ENCODE measurements at places on chromosomes 11 and 22.

- DNase-seq = peak; percentile 51
Observed at GRCh38 chr11:12888525-12889158, 120.5 kb upstream of the RASSF10 start.

GRCh38 chr22:44990328-44990727 lies 19.5 kb downstream of the PHF21B start:
- DNase-seq = no peak

DNA sequence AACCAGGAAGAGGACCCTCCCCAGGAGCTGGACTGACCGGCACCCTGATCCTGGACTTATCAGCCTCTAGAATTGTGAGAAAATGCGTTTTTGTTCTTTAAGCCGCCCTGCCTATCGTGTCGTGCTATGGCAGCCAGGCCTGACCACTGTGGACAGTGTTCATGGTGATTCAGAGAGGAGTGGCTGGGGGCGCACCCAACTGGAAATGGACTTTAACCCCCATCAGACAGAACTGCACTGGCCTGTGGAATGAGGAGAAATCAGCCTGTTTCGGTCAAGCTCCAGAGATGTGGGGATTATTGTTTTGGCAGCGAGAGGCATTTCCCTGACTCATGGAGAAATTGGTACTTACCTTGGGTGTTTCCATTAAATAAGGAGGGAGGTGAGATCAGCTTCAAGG lies 1437.8 kb downstream of the BRD1 start:
- no peak for DNase-seq

DNA sequence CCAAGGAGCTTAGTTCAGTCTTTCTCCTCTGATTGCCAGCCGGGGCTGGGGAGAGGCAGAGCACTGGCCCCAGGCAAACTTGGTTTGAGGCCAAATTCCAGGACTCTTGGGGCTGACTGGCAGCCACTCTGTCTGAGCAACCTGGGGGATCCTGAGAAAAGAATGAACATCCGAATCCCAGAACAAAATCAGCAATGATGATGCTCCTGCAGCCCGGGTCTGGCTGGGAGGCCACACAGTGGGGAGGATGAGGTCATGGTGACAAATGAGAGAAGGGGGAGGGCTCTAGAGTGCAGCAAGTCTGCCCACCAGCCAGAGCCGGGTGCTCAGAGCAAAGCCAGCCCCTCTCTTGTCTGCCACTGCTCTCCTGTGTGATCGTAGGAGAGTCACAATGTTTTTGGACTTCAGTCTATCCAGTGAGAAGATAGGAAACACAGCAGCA lies 71.8 kb upstream of the PAX6 start:
- DNase-seq = no peak

DNA sequence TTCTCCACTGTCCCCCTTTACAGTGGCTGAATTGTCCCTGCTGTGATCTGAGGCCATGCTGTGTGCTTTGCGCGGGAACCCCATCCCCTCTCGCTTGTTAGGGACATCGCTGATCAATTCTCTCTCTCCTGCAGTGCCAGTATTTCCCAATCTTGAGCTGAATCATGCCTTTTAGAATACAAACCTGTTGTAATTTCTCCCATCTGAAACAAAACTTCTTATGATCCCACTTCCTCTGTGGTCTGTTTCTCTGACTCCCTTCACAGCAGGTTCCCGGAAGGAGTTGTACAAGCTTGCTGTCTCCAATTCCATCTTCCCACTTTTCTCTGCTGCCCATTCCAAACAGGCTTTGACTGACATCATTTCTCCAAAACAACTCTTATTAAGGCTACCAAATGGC lies 16.8 kb downstream of the ADAMTS15 start:
- DNase-seq = no peak

- no peak for DNase-seq
Observed at GRCh38 chr11:67406969-67407687, 3.2 kb downstream of the TBC1D10C start.

DNA sequence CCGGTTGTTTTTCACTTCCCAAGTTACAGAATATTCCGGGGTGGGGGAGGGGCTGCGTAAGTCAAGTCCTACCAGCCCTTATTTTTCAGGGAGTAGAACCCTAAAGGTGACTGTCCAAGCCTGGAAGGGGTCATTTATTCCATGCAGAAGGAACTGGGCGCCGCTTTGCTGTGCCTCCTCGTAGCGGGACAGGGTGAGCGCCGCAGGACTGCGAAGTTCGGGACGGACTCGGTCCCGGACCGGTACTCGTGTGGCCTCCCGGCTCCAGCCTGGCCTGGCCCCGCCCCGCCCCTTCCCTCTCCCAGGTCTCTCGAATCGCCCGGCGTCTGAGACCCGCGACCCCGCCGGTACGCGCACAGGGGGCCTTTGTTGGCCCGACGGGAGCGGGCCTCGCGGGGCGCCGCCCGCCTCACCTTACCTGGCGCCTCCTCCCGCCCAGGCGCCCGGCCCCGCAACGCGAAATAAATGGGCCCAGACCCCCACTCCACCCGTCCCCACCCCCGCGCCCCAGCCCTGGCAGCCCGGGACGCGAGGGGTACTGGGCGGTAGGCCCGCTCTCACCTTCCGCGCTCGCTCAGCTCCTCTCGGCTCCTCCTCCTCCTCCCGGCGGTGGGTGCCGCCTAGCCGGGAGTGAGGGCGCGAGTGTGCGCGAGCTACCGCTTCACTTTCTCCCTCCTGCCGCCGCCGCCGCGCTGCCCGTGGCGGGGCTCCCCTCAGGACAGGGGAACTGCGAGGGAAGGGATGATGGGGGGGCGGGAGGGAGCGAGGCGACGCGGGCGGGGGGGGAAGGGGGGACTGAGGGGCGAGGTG lies 698 bp downstream of the PAK1 start:
- DNase-seq = no peak

GRCh38 chr11:2833716-2834502 lies 51.7 kb downstream of the CDKN1C start:
- DNase-seq = no peak

DNA sequence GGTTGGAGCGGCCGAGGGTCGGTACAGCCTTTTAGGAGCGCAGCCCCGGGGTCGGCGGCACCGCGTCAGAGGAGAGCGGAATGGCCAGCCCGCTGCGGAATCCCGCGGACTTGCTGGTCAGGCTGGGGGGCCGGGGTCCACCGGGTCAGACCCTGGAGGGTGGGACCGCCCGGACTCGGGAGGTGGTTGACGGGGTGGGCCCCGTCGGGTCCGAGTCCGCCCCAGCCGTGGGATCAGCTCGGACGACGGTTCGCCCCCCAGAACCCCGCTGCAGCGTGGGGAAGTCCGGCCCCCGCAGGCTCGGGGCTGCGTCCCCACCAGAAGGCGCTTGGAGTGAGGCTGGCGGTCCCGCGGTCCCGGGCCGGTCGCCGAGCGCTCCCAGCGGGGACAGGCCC lies 301 bp upstream of the ADM2 start:
- no peak for DNase-seq

GRCh38 chr22:35314161-35314942 lies 14.7 kb downstream of the TOM1 start:
- DNase-seq = peak; percentile 62

GRCh38 chr22:26202280-26202924 lies 33.1 kb downstream of the SEZ6L start:
- no peak for DNase-seq

DNA sequence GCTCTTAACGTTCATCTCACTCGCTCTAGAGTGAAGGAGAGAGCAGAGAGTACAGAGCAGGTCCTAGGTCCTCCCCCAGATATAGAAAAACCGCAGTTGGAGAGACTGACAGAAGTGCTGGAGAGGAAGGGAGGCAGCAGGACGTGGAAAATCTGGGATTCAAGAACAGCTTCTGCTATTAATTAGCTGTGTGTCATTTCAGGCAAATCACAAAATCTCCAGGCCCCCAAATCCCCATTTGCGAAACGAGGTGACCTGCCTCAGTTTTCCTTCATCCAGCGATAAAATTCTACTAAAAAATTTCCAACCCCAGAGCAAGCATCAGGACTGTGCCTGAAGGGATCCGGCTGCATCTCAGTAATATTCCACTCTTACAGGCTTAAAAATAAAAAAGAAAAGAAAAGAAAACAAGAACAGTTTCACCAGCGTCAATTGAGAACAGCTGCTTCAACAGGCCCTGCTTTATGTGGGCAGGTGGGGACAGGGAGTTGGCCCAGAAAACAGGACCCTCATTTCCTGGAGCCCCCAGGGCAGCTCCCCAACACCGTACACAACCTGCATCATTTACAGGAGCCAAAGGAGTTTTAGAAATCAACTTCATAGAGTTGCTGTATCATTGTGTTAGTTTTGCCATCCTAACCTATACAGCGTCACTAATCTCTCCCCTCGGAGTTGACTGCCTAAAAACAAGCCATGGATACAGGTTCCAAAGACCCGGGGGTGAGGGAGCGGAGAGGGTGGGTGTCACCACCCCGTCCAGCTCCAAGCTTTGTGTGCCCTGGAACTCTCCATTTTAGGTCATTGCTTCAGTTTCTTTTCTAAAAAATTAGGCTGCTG lies 2.3 kb upstream of the MALAT1 start:
- DNase-seq = no peak

DNA sequence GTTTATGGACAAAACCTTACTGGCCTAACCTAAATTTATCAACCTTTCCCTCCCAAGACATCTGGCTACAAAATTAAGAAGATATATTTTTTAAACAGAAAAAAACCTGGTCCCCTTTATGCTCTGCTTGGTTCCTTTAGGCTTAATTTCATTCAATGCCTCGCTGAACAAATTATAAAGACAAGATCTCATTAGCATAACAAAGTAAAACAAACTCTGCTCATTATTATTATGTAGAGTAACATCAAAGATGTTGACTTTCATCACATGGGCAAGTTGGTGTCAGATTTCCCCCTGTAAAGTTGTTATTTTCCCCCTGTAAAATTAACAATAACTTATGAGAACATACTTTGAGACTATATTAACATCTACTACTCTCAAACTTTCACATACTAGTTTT lies 11.0 kb downstream of the RRAS2 start:
- DNase-seq = no peak

GRCh38 chr22:26056455-26057200 lies 112.6 kb upstream of the SEZ6L start:
- DNase-seq = no peak

DNA sequence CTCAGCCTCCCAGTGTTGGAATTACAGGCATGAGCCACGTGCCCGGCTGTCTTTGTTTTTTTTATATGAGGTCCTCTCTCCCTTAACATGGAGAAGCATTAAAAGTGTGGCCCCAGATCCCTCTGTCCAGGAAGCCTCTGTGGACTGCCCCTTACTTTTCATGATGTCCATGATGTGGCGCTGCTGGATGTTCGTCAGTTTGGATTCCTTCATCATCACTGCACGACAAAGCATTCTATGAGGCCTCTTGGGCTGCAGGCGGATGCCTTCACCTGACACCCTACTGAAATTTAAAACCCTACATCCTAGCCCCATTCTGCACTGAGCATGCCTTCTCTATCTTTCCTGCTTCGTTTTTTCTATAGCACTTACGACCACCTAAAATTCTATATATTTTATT lies 2.1 kb downstream of the C22orf23 start:
- DNase-seq = no peak

DNA sequence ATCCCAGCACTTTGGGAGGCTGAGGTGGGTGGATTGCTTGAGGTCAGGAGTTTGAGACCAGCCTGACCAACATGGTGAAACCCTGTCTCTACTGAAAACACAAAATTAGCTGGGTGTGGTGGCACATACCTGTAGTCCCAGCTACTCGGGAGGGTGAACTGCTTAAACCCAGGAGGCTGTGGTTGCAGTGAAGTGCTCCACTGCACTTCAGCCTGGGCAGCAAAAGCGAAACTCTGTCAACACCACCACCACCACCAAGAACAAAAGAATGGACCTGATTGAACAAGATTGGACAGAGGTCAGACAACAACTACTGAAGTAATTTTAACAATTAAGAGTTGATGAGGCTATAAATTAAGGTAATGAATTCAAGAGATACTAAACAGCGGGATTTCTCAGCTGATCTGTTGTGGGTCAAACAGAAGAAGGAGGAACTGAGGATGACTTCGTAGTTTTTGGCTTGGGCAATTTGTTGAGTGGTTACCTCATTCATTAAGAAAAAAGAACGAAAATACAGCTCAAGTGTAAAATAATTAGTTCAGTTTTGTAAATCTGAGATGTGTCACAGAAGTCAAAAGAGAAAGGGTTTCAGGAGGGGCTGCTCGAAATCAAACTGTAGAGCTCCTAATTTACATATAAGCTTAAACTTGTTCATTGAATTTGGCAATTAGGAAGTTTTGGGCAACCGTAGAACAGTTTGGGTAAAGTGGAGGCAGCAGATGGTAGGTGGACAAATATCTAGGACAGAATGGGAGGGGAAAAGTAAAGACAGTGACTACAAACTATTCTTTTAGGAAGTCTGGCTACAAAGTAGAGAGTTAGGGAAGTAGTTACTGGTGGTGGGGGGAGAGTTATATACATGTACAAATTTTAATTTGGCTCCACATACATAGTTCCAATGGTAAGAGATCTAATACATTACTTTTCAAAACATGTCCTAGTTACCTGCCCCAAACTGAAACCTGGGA lies 4.5 kb downstream of the IL18 start:
- DNase-seq = no peak

GRCh38 chr11:131674051-131674755 lies 303.8 kb downstream of the NTM start:
- DNase-seq = peak; percentile 25

GRCh38 chr11:100174881-100175280 lies 512.2 kb upstream of the ARHGAP42 start:
- no peak for DNase-seq

- no peak for DNase-seq
Observed at GRCh38 chr11:123494195-123495050, 64.4 kb downstream of the GRAMD1B start.

DNA sequence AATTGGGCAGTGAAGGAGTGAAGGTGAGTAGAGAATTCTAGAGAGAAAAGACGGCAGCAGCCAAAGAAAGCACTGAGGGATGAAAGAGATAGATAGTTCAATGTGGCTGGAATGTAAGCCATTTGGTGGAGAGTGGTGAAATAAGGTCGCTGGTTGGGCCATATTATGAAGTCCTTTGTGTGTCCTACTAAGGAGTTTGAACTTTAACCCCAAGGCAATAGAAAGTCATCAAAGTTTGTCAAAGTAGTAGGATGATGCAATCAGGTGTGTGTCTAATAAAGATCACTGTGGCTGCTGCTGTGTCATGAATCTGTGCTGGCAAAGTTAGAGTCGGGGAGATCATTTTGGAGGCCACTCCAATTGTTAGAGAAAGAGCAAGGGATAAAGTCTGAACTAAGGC lies 18.7 kb downstream of the RNF121 start:
- no peak for DNase-seq

GRCh38 chr11:93113824-93114223 lies 84.0 kb downstream of the SLC36A4 start:
- no peak for DNase-seq

- DNase-seq = no peak
Observed at GRCh38 chr11:133015457-133015856, 516.8 kb downstream of the OPCML start.

GRCh38 chr11:113468726-113469345 lies 6.4 kb downstream of the DRD2 start:
- DNase-seq = no peak
